ENCODE measurements at places on chromosomes 12 and 14.

DNA sequence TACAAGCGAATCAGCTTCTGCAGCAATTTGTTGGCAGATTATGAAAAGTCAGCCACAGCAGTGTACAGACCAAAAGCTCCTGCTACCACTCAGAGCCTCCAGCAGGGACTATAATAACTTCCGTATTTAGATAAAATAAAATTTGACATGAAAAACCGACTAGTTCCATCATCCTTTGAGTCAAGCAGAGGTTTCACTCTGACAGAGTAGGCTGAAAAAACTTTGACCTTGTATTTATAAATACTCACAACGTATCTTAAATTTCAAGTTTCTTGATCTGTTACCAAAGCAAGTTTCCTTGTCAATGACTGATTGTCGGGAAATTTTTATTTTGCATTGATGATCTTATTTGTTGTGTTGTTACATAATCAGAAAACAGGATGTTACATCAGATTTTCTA, 283.4 kb downstream of the DAD1 start:
- no peak for DNase-seq

- no peak for DNase-seq
These were observed 195.5 kb upstream of the KITLG start for GRCh38 chr12:88775742-88776151.

- DNase-seq = no peak
These were observed 67.5 kb upstream of the PWP1 start for GRCh38 chr12:107618106-107618505.

- DNase-seq = no peak
These were observed 63.8 kb downstream of the MOK start for GRCh38 chr14:102241147-102241546.

GRCh38 chr12:116135209-116135930, 142.1 kb downstream of the MED13L start:
- DNase-seq = peak; percentile 74

DNA sequence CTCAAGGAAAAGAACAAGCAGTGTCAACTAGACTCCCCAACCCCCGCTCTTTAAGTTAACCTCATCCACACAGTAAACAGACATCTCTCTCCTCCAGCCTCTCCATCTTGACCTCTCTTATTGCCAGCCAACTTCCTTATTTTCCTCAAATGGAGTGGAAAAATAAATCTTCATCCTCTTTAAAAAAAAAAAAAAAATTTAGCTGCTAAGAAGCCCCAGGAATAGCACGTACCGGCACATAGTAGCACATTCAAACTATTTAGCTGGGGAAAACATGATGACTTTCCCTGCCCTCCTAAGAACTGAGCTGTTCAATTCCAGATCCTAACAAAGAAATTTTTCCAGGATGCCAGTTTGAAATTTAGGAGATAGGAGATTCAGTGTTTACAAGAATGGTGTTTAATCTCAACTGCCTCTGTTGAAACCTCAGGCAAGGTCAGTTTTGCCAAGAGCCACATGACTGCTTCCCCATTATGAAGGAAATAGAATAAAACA, 90.8 kb downstream of the EPS8 start:
- DNase-seq = no peak

DNA sequence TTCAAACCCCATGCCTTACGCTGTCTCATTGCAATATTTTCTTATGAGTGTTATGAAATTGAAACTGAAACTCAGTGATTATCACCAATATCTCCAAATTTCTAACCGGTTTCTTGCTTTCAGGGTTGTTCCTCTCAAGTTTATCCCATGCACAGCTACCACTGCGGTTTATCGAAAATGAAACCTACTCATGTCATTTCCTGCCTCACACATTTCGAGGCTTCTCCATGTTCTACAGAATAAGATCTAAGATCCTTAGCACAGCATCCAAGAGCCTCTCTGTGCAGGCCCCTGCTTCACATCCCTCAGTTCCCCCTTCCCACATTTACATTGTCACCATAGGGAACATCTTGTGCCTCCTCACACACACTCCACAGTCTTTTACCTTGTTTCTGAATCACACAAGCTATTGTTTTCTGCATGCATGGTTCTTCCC, 45.5 kb upstream of the FAR2 start:
- no peak for DNase-seq

DNA sequence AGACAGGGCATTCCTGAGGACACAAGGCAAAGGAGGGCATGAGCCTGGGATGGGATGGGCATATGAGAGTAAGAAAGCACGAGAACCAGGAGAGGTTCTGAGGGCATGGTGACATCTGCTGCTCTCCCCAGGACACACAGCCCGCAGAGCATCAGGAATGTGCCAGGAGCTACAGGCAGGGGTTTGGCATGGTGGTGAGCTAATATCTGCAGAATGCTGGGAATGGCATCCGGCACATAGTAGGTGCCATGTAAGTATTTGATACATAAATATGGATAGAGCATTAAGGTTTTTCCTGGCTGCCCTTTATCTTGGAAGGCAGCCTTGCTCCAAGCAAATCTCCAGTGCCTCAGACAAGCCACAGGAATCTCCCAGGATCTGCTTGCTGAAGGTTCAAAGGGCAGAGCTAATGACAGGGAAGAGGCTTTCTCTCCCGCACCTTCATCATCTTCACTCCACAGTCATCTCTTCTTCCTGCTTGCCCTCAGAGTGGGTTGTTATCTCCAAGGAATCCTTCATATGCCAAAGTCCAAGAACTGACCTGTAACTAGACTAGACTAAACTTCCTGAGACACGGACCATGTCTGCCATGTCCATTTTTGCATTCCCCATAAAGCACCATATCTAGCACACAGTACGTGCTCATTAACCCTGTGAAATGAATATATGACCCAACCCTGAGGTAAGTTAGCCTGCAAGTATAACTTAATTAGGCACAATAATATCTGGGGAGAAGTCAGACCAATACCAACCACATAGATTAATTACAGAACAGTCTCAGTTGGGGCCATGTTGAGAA, 62.0 kb upstream of the SCN8A start:
- peak; percentile 55 for DNase-seq

- no peak for DNase-seq
These were observed 19.4 kb downstream of the COA8 start for GRCh38 chr14:103581954-103582703.

All from fibroblast of skin of scalp (primary cell).